ENCODE measurements at places on chromosomes 7 and 10. TPM values are rescaled to one million over a fixed set of nuclear protein-coding genes. Genes with fewer than 3 reads are reported as not detected.

GRCh38 chr10:75505840-75506506 lies 74.5 kb downstream of the LRMDA start:
- no peak overlapping the region for H3K4me3 ChIP-seq
- no peak for DNase-seq
- H3K27ac ChIP-seq: no peak overlapping the region
- no peaks in the 10 kb centered on the region for H3K27me3 ChIP-seq
- H3K36me3 ChIP-seq: no peaks in the 10 kb centered on the region

DNA sequence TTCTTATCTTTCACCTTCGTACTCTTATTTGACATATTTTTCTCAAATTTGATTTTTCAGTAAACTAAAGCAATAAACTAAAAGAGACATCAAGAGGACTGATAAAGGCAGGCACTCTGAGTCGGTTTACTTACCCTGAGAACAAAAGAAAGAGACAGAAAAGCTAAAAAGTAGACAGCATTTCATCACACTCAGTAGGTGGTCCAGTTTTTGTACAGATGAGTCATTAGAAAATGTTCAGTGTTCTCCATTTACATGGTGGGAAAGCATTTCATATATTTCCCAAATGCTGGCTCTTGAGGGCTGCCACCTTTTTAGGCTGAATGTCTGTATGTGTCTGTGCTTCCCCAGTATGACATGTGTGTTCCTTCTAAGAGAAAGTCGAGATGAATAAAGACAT lies 52.7 kb downstream of the NHLRC2 start:
- no peaks in the 10 kb centered on the region for H3K27me3 ChIP-seq
- peaks cover 12% of the 10 kb centered on the region for H3K4me1 ChIP-seq
- H3K4me3 ChIP-seq: no peak overlapping the region
- H3K27ac ChIP-seq: no peak overlapping the region
- DNase-seq: no peak

DNA sequence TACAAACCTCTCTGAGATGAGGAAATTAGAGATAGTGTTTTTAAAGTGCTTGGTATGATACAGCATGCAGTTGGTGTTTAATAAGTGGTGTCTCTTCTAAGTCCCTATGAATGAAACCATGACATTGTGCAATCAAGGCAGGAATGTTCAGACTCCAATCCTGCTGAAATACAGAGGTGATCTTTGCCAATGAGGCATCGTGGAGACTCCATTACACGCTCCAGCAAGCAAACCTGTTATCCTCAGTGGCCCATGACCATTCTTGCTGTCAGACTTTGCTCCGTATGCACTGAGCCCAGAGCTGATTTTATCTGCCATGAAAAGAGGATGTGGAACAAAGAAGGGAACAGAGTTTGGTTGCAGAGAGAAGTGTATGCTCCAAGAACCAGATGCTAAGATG lies 47.3 kb downstream of the CDHR3 start:
- H3K27ac ChIP-seq: no peak overlapping the region
- H3K27me3 ChIP-seq: no peaks in the 10 kb centered on the region
- no peaks in the 10 kb centered on the region for H3K4me1 ChIP-seq
- no peak for DNase-seq

DNA sequence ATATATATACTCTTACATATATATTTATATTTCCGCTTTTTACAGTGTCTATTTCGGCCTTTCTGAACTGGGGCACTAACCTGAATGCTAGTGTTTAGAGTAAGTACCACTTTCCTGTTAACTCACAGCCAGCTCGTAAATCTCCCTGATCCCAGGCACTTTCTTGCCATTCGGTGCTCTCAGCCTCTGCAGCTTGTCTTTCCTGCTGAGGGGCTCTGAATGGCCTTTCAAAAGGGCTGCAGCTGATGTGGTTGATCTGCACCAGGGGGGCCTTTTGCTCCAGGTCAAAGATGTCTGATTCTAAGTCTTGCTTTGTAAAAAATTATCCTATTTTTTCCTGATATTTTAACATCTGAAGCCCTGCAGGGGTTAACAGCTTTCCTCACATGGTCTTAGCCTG lies 25.5 kb upstream of the HPS1 start:
- no peaks in the 10 kb centered on the region for H3K4me1 ChIP-seq
- H3K36me3 ChIP-seq: no peaks in the 10 kb centered on the region
- H3K4me3 ChIP-seq: no peak overlapping the region
- no peaks in the 10 kb centered on the region for H3K27me3 ChIP-seq
- no peak for DNase-seq

DNA sequence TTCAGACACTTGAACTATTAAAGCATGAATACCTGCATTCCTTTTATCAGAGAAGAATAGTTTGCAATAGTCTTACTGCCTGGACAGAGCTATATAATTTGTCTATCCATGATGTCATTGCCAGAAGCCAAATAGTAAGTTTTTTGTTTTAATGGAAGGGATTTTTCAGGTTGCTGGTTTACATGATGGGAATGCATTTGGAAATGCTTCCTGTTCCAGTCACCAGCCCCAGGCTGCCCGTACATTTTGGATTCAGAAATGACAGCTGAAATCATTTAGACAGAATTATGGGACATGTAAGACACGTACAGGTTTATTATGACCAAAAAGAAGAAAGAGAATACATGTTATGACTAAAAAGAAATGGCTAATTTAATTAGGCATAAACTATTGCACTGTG lies 293.1 kb downstream of the CDK14 start:
- no peak for DNase-seq
- H3K4me1 ChIP-seq: no peaks in the 10 kb centered on the region

- H3K4me3 ChIP-seq: no peak overlapping the region
- H3K36me3 ChIP-seq: no peaks in the 10 kb centered on the region
- no peak overlapping the region for H3K27ac ChIP-seq
- no peaks in the 10 kb centered on the region for H3K4me1 ChIP-seq
- no peaks in the 10 kb centered on the region for H3K27me3 ChIP-seq
- no peak for DNase-seq
These were observed 526.2 kb upstream of the PFKP start for GRCh38 chr10:2541176-2541575.

DNA sequence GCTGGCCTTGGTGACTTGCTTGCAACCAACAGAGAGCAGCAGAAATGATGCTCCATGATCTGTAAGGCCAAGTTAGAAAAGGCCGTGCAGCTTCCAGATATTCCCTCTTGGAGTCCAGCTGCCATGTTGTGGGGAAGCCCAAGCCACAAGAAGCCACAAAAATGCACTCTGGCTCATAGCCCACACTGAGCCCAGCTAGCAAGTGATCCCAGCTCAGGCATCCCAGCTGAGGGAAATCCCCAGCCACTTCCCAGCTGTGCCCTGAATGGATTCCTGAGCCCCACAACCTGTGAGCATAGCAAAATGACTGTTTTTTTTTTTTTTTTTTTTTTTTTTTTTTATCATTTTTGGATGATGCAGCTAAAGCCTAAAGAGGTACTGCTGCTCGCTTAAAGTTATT lies 11.1 kb upstream of the SDK1 start:
- no peak for DNase-seq
- no peak overlapping the region for H3K4me3 ChIP-seq
- no peak overlapping the region for H3K27ac ChIP-seq
- no peaks in the 10 kb centered on the region for H3K27me3 ChIP-seq

- H3K27me3 ChIP-seq: no peaks in the 10 kb centered on the region
- peaks cover 25% of the 10 kb centered on the region for H3K4me1 ChIP-seq
- H3K36me3 ChIP-seq: no peaks in the 10 kb centered on the region
- peak; percentile 66 for DNase-seq
These were observed 28.1 kb downstream of the EPHB4 start for GRCh38 chr7:100799037-100799896.

DNA sequence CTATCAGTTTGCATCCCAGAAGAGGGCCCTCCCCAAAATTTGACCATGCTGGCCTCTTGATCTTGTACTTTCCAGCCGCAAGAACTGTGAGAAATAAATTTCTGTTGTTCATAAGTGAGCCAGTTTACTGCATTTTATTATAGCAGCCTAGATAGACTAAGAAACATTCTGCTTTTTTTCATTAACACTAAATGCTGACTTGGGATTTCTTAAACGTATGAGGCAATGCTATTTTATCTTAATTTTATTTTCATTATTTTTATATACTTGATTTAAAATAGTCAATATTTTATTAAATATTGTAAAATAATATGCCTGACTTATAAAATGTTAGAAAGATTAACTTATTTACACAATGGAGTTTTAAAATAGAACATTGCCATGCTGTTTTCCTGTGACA lies 341.8 kb upstream of the CNTNAP2 start:
- H3K27ac ChIP-seq: no peak overlapping the region
- no peaks in the 10 kb centered on the region for H3K4me1 ChIP-seq
- H3K27me3 ChIP-seq: no peaks in the 10 kb centered on the region
- H3K4me3 ChIP-seq: no peak overlapping the region
- H3K36me3 ChIP-seq: no peaks in the 10 kb centered on the region

- no peak for DNase-seq
- H3K36me3 ChIP-seq: no peaks in the 10 kb centered on the region
- H3K4me3 ChIP-seq: no peak overlapping the region
- no peaks in the 10 kb centered on the region for H3K27me3 ChIP-seq
- no peaks in the 10 kb centered on the region for H3K4me1 ChIP-seq
These were observed 200.9 kb upstream of the CHRM2 start for GRCh38 chr7:136667584-136667983.

GRCh38 chr10:56469482-56469881 lies 108.4 kb upstream of the ZWINT start:
- no peaks in the 10 kb centered on the region for H3K4me1 ChIP-seq
- no peaks in the 10 kb centered on the region for H3K36me3 ChIP-seq
- DNase-seq: no peak

- DNase-seq: peak; percentile 5
- H3K27me3 ChIP-seq: no peaks in the 10 kb centered on the region
- H3K4me1 ChIP-seq: no peaks in the 10 kb centered on the region
These were observed 87.8 kb downstream of the ADCY1 start for GRCh38 chr7:45662018-45662417.

GRCh38 chr7:152121432-152121831 lies 96.0 kb downstream of the GALNT11 start:
- no peaks in the 10 kb centered on the region for H3K27me3 ChIP-seq
- no peak for DNase-seq
- no peaks in the 10 kb centered on the region for H3K36me3 ChIP-seq
- no peaks in the 10 kb centered on the region for H3K4me1 ChIP-seq
- H3K4me3 ChIP-seq: no peak overlapping the region

- no peaks in the 10 kb centered on the region for H3K27me3 ChIP-seq
- no peak overlapping the region for H3K4me3 ChIP-seq
- no peaks in the 10 kb centered on the region for H3K4me1 ChIP-seq
- H3K36me3 ChIP-seq: no peaks in the 10 kb centered on the region
These were observed 95.1 kb downstream of the BMPR1A start for GRCh38 chr10:86851328-86852207.

DNA sequence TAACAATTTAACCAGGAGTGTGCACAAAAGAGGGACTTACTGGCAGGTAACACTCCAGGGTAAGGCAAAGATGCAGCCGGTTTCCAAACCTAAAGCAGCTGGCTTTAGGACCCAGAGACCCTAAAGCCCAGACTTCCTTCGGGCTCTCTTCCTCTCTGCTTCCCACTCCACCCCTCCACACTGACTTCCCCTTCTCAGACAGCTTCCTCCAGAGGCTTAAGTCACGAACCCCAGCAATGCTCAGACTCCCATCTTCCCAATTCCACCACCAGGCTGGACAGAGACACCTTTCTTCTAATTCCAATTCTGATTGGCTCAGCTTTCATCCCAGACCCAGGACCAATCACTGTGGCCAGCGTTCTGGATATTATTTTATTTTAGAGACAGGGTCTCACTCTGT lies 24.8 kb downstream of the STYXL1 start:
- DNase-seq: no peak
- H3K4me1 ChIP-seq: no peaks in the 10 kb centered on the region
- no peaks in the 10 kb centered on the region for H3K27me3 ChIP-seq
- H3K4me3 ChIP-seq: no peak overlapping the region

- no peaks in the 10 kb centered on the region for H3K36me3 ChIP-seq
- H3K4me1 ChIP-seq: peaks cover 13% of the 10 kb centered on the region
- H3K27me3 ChIP-seq: peaks cover 10% of the 10 kb centered on the region
- DNase-seq: no peak
- H3K4me3 ChIP-seq: peak overlapping the region; percentile 26
These were observed 6.9 kb upstream of the VGF start for GRCh38 chr7:101172005-101172853.

PTPRN2 gene
- 40.7 TPM for total RNA-seq

LRRC17 gene
- 2.1 TPM for total RNA-seq

SRRM3 gene
- 1.7 TPM for total RNA-seq

SHTN1 gene
- 17.3 TPM for total RNA-seq

TFPI2 gene
- total RNA-seq: 14.4 TPM

SLC26A3 gene
- total RNA-seq: 0.23 TPM

FGL2 gene
- 11.8 TPM for total RNA-seq

SFTPA1 gene
- total RNA-seq: not detected

PLAU gene
- 16.3 TPM for total RNA-seq

ACTL6B gene
- total RNA-seq: 0.64 TPM

CPEB3 gene
- 4.8 TPM for total RNA-seq

CRHR2 gene
- 0.79 TPM for total RNA-seq

RNF133 gene
- 0.79 TPM for total RNA-seq

PPIF gene
- 35.8 TPM for total RNA-seq

SEMA3A gene
- total RNA-seq: 0.28 TPM

MLXIPL gene
- 13.9 TPM for total RNA-seq

All from pancreas (tissue), 10 donors.